ENCODE measurements at places on chromosomes 4 and X.

- no peak for DNase-seq
Observed at GRCh38 chrX:31366041-31366440, 294.2 kb upstream of the FTHL17 start.

DNA sequence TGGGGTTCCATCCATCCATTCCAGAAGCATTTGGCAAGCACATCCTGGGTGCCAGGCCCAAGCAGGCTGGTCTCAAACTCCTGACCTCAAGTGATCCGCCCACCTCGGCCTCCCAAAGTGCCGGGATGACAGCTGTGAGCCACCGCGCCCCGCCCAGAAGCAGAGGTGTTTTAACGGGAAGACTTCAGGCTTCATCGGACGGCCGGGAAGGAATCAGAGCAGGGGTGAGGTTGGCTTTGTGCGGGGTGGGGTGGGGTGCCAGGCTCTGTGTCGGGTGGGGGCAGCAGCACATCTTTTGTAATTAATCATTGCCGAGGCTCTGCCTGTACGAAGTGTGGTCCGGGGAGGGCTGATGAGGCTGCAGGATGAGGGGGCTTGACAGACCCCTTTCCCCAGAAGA is 5.1 kb upstream of the SLC25A6 start:
- DNase-seq, result no peak

GRCh38 chrX:127085939-127086338 is 266.4 kb downstream of the PRR32 start:
- DNase-seq, result no peak

DNA sequence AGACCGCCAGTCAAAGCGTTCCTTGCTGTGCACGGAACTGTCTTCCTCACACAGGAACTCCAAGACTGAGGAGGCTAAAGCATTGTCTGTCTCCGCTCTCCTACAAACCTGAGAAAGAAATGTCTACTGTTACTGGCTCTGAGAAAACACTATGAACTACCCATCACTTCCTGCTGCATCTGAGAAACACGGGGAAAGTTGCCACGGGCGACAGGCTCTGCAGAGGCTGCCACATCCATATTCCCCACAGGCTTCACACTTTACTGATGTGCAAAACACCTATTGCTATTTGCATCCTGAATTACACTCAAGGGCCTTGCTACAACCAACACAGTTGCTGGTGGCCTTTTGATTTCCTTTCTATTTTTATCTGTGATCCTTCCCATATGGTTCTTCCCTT is 59.0 kb downstream of the AFAP1 start:
- DNase-seq, result no peak

DNA sequence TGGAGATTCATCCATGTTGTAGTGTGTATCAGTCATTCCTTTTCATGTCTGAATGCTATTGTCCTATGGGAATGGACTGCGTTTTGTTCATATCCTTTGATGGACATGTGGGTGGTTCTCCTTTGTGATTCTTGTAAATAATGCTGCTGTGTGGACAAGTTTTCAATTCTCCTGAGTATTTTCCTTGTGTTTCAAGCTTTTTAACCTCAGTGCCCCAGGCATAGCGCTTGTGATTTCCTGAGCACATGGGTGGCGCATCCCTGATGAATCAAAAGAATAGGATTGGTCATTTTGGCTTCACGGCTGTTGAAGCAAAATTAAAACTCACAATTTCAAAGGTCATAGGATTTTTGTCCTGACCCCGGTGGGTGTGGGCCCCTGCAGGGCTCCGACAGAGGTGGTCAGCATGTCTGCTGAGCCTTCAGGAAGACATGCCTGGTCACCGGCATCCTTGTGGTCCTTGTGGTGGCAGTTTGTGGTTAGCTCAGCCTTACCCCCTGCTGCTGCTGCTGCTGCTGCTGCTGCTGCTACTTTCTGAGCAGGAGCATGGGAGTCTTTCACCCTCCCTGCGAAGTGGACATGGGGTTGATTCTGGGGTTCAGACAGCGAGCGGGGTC is 30.0 kb downstream of the SHROOM2 start:
- DNase-seq, result no peak

DNA sequence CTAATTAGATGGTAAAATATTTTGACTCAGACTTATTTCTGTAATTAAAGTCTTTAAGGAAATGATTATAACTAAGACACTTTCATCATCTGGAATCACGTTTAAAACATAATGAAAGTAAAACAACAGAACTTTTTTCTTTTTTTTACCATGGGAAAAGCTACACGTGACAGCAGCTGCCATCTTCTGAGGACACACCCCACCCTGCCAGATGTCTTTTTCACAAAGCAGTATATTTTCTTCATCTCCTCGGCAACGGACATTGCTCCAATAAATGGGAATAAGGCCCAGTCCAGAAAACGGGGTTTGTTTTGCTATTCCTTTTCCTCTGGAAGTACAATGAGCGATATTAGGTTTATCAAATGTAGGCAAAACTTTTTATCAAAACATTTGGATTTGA is 17.5 kb downstream of the PRSS12 start:
- no peak for DNase-seq
